ENCODE measurements at places on chromosomes 13 and 19.

DNA sequence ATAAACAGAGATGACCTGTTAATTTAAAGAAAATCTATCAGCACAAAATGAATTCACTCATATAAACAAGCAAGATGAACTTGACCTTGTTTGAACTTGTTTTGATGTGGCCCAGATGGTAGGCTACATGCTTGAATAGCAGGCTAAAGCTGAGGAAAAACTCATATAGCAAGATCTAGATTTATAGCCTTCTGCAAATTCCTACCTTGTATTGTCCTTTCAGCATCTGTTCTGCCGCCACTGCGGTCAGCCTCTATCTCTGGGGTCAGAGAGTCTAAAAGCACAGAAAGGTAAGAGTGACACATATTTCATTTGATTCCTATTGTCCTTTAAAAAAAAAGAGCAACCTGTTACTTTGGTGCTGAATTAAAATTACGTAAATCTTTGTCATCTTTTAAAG lies 392.1 kb downstream of the DACH1 start:
- no peak for DNase-seq

- no peak for DNase-seq
Measured at GRCh38 chr19:1700733-1701663, 48.6 kb upstream of the TCF3 start.

- DNase-seq = peak; percentile 80
Measured at GRCh38 chr19:57934820-57935665, at the start of gene ZNF418. Gene ZNF418 (minus strand): TSS chr19:57935402. CDS start chr19:57933822, 1,580 bp downstream.

GRCh38 chr13:93279982-93280381 lies 53.4 kb downstream of the GPC6 start:
- no peak for DNase-seq

GRCh38 chr19:8512115-8512967 lies 1.6 kb downstream of the ZNF414 start:
- peak; percentile 45 for DNase-seq

DNA sequence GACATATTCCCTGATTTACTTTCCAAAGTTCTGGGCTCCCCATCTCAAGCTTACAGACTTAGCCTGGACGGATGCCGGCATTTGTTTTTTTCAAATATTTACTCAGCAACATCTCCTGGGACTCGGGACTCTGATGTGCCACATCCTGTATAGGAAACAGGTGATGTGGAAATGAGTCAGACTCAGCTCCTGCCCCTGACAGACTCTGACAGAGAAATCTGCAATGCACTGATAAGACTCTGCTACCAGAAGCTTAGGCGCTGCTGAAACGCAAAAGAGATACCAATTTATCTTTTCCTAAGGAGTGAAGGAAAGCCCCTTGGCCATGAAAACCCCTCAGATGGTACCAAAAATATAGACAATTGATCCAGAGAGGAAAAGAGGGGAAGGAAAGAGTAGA lies 16.2 kb downstream of the LAIR2 start:
- peak; percentile 10 for DNase-seq

GRCh38 chr19:41910992-41911888 lies 17.0 kb downstream of the ERFL start:
- no peak for DNase-seq

- DNase-seq = no peak
Measured at GRCh38 chr19:21128901-21129698, 12.7 kb upstream of the ZNF431 start.

GRCh38 chr19:36150586-36150985 lies 1.7 kb downstream of the COX7A1 start:
- no peak for DNase-seq

GRCh38 chr13:91659256-91660075 lies 261.0 kb downstream of the GPC5 start:
- DNase-seq = no peak

DNA sequence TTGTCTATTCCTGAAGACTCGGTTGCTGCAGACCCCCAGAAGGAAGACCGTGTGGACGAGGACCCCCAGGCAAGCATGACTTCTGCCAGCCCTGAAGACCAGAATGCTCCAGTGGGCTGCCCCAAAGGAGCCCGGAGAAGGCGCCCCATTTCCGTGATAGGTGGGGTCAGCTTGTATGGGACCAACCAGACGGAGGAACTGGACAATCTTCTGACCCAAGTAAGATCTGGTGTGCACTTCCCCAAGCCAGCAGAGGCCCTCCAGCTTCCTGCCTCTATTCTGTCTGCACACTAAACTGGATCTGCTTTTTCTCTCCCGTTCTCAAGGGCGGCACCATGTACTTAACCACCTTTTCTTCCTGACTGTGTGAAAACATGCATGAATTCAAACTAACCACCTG lies 59.8 kb upstream of the C1QTNF9 start:
- DNase-seq = no peak

GRCh38 chr19:55484593-55485438 lies at the start of gene NAT14:
Gene NAT14 (plus strand): TSS chr19:55485188. CDS start chr19:55485709, 521 bp downstream.
- DNase-seq = peak; percentile 74

GRCh38 chr13:66689628-66690027 lies 540.5 kb downstream of the PCDH9 start:
- DNase-seq = peak; percentile 43

DNA sequence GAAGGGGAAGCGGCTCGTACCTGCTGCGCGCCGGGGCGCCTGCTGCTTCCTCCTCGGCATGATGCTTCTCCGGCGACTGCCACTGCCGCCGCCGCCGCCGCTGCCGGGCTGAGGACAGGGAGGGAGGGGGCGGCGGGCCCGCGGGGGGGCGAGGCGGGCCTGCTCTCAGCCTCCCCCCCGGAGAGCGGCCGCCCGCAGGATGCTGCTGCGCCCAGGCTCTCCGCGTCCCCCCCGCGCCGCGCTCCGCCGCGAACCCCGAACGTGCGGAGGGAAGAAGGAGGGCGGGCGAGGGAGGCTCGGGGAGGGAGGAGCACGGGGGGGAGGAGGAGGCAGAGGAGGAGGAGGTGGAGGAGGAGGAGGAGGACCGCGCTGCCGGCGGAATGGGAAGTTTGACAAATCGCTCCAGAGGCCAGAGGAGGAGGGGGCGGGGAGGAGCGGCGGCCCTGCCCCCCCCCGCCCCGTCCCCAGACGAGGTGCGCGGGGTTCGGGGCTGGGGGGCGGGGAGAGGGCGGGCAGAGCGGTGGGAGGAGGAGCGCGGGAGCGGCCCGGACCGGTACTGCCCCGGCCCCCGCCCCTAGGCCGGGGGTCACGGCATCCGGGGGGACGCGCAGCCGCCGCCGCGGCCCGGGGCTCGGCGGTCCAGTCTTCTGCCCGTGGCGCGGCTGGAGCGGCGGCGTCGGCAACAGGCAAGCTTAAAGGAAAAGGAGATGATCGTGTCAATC lies at the start of gene TSHZ3:
TSHZ3 (minus strand) TSS at position 277 of the 722 bp plus-strand sequence; CDS start at position 60, 217 bp downstream.
- peak; percentile 82 for DNase-seq

Measured in ELR (cell line).